NCI-H510A (cell line): ENCODE measurements at places on chromosomes 1 and 21.

DNA sequence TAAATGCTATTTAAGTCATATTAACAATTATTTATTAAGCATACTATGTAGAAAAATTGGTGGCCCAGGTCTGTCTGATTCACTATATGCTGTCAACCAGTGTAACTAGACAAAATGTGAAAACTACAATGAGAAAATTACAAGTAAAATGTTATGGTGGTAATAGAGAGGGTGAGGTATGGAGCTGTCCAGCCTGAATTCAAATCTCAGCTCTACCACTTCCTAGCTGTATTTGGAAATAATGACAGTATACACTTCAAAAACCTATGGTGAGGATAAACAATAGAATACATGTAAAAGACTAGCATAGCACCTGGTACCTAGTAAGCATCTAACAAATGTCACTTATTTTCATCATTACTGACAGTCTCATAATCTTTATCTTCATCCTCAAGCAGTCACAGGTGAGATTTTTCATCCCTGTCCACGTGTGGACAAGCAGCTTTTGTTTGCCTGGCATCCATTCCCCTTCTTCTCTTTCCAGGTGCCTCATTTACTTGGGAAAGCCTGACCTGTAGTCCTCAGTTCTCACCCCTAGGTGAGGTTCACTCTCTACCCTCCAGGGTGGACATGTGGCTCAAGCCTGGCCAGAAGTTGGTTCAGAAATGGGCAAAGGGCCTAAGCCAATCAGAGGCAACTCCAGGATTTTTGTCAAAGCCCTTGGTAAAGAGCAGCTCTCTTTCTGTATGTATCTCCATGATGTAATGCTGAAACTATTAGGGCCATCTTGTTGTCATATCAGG lies 29.5 kb downstream of the EGLN1 start:
- no peak for DNase-seq

DNA sequence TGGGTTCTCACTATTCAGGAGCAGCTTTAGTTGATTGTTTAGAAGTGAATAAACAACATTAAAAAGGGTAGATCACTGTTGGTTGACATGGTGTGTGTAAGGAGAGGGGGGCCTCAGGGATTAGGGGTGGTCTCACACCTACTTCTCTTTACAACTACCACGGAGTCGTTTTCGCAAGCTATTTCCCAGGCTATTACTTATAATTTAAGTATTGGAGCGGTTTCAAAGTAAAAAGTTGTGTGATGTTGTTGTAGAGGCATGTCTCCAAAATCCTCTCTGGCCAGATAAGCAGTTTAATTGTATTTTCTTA lies 1.3 kb downstream of the GPSM2 start:
- DNase-seq, result no peak

- no peak for DNase-seq
Measured at GRCh38 chr1:230427094-230427876, 1.2 kb upstream of the PGBD5 start.

- no peak for DNase-seq
Measured at GRCh38 chr1:207814469-207814868, 62.6 kb downstream of the CD46 start.

DNA sequence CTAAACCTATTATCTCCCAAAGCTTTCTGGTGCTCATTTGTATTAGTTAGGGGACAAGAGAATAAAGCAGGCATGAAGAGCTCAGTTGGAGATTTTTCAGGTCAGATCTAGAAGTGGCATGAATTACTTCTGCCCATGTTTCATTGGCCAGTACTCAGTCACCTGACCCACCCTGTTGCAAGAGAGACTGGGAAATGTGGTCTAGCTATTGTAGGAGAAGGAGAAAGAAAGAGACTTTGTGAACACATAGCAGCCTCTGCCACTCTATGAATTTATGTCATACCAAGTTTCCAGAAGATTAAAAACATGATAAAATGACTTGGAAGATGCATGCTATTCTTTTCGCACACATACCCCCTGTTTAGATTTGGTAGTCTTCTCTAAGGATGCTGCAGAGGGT lies 302.3 kb upstream of the RUNX1 start:
- no peak for DNase-seq

DNA sequence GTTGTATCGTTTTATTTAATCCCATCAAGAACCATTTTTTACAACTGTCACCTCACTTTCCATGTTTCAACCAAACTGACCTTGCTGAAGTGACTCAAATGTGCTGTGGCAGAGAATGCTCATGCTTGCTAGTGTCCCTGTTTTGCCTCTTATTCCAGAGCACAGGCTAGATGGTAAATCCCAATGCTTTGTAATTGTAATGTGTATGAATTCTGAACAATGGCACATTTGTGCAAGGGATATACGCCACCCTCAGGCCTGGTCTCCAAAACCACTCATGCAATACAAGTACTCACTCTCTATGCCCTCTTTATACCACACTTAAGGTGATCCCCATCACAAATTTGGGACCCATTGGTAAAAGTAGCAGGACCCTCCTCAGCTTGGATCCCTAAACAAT lies 313.6 kb downstream of the HHIPL2 start:
- DNase-seq, result no peak

DNA sequence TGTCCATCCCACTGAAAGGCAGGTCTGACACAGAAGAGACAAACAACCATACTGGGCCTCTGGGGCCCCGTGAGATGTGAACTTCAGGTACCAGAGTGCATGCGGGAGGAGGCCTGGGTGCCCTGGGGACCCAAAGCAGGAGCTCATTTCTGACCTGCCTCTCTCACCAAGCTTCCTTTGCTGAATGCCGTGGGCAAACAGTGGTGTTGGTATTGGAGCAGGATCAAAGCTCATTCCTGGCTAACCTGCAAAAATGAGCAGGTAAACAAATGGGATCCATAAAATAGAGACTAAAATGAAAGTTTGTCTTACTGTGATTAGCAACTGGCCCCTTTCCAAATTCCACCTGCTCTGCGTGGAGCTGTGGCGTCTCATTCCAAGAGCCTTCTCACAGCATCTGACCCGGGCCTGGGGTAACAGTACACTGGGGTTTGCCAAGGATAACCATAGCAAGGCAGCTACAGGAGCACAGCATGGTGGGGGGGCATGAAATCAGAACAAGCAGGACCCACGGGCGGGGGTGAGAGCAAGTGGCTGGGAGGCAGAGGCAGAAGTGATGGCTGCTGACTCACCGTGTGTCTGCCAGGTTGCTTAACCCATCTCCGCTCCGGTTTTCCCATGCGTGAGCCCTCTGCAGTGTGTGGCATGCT lies 103.6 kb downstream of the KIF26B start:
- DNase-seq, result no peak

- no peak for DNase-seq
Measured at GRCh38 chr1:195569934-195570333, 1038.3 kb downstream of the KCNT2 start.

DNA sequence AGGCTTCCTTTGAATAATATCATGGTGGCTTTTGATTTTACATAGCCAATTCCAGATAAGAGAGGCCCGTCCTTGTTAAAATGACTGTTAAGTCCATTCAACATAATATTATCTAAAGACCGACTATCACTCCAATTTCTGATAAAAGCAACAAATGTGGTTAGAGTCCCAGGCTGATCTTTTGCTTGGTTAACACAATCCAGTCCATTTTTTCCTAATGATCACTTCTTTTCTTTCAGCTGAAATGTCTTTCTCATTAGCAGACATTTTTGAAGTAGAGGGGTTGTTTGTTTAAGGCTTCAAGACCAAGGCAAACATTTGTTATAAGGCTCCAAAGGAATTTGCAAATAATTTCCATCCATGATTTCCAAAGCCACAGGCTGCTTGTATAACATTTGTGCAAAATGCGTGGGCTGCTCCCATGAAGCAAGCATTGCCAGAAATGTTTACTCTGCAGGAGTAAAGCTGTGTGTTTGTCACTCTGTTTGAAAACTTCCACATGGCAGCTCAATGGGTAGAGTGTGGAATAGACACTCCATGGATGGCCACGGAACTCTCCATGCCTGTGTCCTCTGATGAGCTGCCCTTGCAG lies 111.5 kb downstream of the PSMG1 start:
- DNase-seq, result no peak

GRCh38 chr1:185156288-185156853 lies 382 bp downstream of the TRMT1L start:
- no peak for DNase-seq

- DNase-seq, result no peak
Measured at GRCh38 chr1:150068109-150068435, 496 bp downstream of the VPS45 start.

- DNase-seq, result no peak
Measured at GRCh38 chr1:12167493-12168429, 970 bp downstream of the TNFRSF1B start.

- DNase-seq, result no peak
Measured at GRCh38 chr21:45300786-45301520, 13.3 kb upstream of the POFUT2 start.

- no peak for DNase-seq
Measured at GRCh38 chr1:67683316-67683715, 1.7 kb upstream of the GADD45A start.

DNA sequence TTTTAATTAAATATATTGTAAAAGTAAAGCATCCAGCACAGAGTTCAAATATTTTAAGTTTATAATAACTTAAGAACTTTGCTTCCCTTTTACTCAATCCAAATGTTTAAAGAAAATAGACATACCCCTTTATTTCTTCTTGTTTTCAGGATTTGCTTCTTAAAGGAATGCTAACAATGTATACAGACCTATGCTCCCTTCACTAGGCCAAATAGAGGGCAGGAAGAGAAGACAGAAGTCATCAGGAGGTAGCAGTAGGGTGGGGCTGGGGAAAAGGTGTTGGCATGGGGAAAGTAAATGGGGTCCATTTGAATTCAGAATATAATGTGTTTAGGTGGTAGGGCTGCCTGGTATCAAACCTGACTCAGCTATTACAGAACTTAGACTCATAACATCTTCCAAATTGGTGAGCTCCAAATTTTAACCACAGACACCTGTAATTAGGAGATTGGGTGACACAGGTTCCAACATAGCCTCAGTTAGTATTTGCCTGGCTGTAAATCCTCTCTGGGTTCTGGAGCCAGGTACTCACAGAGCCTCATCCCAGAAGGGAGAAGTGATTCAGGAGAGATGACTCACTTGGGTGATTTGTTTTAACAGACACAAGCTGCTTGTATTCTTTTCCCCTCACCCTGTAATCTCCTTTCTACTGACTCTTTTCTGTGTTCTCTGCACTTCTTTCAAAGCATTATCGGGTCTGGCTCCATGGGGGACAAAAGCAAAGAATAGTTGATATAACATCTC lies 60.1 kb upstream of the DUSP10 start:
- no peak for DNase-seq

GRCh38 chr1:21875621-21876063 lies 61.5 kb downstream of the HSPG2 start:
- no peak for DNase-seq

DNA sequence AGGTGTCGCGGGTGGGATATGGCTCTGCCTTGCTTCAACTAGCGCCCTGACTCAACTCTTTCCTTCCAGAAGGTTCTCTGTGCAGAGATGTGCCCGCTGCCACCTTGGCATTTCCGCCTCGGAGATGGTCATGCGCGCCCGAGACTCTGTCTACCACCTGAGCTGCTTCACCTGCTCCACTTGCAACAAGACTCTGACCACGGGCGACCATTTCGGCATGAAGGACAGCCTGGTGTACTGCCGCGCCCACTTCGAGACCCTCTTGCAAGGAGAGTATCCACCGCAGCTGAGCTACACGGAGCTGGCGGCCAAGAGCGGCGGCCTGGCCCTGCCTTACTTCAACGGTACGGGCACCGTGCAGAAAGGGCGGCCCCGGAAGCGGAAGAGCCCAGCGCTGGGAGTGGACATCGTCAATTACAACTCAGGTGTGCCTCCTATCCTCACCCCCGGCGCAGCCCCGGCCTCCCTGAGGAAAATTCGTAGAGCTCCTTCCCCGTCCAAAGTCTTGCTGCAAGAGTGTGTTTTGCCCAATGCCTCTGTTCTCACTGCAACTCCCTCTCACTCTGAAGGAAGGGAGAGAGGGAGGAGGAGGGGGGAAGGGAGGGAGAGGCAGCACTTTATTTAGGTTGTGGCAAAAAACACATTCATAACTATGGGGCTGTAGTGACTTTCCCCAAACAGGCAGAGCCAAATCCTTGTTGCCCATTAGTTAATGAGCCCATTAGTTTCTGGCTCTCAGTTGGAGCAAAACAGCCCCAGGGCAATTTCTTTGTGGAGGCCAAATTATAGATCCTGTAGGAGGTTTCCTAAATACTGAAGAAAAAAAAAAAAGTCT lies 4.3 kb downstream of the LHX9 start:
- DNase-seq, result no peak

DNA sequence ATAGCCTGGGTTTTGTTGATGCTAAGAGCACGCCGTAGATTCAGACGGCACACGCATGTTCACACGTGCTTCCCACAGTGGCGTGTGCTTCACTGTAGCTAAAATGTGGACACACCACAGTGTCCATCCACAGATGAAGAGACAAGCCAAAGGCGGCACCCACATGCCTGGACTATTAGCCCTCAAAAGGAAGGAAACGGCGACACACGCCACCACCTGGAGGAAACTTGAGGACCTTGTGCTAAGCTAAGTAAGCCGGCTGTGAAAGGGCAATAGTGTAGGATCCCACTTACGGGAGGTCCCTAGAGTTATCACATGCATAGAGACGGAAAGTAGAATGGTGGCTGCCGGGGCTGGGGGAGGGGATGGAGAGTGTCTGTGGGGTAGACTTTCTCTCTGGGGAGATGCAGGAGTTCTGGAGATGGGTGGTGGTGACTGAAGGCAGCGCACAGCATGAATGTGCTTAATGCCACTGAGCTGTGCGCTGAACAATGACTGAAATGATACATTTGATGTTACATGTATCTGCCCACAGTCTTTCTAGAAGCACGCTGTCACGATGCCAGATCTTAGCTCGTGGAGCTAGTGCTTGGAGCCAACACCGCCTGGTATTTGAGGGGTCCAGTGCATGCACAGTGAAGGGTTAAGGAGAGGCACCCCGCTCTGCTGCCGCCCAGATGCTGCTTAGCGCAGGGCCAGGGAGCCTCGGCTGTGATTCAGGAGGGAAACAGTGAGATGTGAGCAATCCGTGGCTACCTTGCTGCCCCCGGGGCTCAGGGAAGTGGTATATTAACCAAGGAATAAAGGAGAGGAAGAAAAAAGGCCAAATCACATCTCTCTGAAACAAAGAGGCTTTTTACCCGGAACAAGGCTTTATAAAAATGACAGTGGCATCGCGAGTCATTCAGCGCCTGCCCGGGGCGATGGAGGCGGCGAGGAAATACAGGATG lies 103.7 kb downstream of the PRDM16 start:
- DNase-seq, result no peak

GRCh38 chr1:47906527-47907176 lies 90.5 kb downstream of the TRABD2B start:
- DNase-seq, result no peak

- DNase-seq, result no peak
Measured at GRCh38 chr1:15100880-15101760, 52.4 kb upstream of the TMEM51 start.

GRCh38 chr1:2821966-2822620 lies 20.6 kb upstream of the TTC34 start:
- no peak for DNase-seq
